Kidney epithelial cell (primary cell): ENCODE measurements at places on chromosomes 6 and 20. TPM values are rescaled to one million over a fixed set of nuclear protein-coding genes. Genes with fewer than 3 reads are reported as not detected.

Gene KIF6
- 0.33 and 0.68 TPM in 2 replicates for total RNA-seq

Gene COX4I2
- total RNA-seq, result 0.25 TPM in 1 of 2 replicates, not detected in the other

Gene STK4
- 20.1 and 27.1 TPM in 2 replicates for total RNA-seq

Gene BTN1A1
- total RNA-seq, result not detected in 2 replicates

Gene SRMS
- 0.48 TPM in 1 of 2 replicates, not detected in the other for total RNA-seq

Gene SAMD10
- 8.0 and 9.6 TPM in 2 replicates for total RNA-seq

Gene KHDRBS2
- 0.17 TPM in 1 of 2 replicates, not detected in the other for total RNA-seq

Gene SPTLC3
- 0.89 and 1.2 TPM in 2 replicates for total RNA-seq

Gene VWA7
- total RNA-seq, result 1.5 and 3.1 TPM in 2 replicates

Gene POFUT1
- 44.3 and 50.8 TPM in 2 replicates for total RNA-seq

Gene SIRPB1
- 1.4 and 5.5 TPM in 2 replicates for total RNA-seq

Gene SLC22A16
- 0.71 TPM in 1 of 2 replicates, not detected in the other for total RNA-seq

Gene CNR1
- 0.92 and 1.2 TPM in 2 replicates for total RNA-seq

Gene LIN28B
- 0.07 and 0.92 TPM in 2 replicates for total RNA-seq

Gene CST2
- 2.6 and 7.0 TPM in 2 replicates for total RNA-seq
